ENCODE measurements at places on chromosomes 6 and 20.
A peak's percentile ranks its signal among the peaks of the same experiment; 100 is the strongest.

- DNase-seq: no peak
Observed at GRCh38 chr6:170417881-170418280, 111.3 kb downstream of the FAM120B start.

GRCh38 chr20:36825385-36826104, 50.4 kb upstream of the TLDC2 start:
- DNase-seq: no peak

DNA sequence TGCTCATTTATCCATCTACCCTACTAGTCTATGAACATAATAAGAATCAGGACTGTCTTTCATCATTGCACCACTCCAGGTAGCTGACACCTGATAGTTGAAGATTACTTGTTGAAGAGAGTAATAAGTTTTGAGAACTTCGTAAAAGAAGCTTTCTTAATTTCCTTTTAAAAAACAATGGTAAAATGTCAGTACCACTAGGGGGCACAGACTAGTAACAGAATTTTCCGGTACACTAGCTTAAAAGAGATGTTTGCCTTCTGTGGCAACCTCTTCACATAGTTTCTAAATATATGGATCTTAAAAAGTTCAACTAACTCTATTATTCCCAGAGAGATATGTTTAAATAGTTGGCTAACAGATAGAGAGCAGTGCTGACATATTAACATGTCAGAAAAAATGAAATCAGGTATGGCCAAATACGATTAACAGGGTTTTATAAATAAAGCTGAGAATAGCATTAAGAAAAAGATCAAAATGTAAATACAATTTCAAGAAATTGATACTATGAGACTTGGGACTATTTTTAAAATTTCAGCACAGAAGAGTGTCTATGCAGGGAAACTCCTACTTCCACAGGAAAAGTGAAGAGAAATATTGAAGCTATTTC, 5.4 kb upstream of the KCNQ5 start:
- DNase-seq: peak; percentile 38

DNA sequence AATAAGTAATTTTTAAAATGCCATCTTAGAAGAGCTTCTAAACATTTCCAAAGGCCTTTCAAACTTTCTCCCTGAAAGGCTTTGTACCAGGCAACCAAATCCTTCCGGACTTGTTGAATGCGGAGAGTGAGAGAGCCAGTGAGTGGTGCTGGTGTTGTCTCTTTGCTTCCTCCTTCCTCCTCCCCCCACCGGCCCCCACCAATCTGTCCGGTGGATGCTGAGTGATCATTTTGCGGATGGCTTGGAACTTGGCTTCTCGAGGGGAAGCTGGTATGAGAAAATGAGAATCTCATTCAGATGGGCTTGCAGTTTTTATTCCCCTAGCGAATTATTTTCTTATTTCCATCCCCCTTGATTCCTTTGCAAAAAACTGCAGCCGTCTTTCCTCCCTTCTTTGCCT, 97.3 kb downstream of the ANKRD60 start:
- DNase-seq: no peak

DNA sequence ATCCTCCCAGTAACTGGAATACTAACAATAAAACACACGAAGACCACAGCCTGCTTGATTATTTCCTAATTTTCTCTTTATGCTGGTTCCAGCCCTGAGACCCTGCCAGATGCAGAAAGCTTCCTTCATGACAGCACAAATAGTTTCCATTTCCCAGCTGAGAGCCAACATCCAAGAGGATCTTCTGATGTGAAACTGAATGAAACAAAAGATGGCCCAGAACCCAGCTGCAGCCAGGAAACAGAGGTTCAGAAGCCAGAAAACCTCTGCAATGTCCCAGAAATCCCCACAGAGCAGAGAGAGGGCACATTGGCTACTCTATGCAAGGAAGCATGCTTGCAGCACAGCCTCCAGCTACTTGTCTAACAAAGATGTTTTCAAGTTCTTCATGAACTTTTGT, 61.8 kb upstream of the PLEKHG1 start:
- DNase-seq: no peak

- DNase-seq: no peak
Observed at GRCh38 chr20:709991-710779, 34.6 kb upstream of the SCRT2 start.

- no peak for DNase-seq
Observed at GRCh38 chr20:50918403-50918802, 12.8 kb downstream of the ADNP start.

DNA sequence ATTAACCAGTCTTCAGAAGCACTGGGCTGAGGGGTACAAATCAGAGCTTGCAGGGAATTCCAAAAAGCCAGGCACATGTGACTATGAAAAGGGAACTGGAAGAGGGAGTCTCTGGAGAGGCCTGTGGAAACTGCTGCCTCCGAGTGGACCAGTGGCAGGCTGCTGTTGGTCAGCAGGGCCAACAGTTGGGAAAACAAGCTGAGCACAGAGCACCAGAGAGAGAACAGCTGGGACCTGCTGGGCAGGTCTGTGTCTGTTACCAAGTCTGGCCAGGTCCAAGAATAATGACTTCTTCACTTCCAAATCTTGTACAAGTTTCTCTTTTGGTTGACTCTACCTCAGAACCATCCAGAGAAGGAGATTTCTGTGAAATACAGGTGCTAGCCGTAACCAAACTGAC, 81.4 kb downstream of the LIN28B start:
- no peak for DNase-seq

DNA sequence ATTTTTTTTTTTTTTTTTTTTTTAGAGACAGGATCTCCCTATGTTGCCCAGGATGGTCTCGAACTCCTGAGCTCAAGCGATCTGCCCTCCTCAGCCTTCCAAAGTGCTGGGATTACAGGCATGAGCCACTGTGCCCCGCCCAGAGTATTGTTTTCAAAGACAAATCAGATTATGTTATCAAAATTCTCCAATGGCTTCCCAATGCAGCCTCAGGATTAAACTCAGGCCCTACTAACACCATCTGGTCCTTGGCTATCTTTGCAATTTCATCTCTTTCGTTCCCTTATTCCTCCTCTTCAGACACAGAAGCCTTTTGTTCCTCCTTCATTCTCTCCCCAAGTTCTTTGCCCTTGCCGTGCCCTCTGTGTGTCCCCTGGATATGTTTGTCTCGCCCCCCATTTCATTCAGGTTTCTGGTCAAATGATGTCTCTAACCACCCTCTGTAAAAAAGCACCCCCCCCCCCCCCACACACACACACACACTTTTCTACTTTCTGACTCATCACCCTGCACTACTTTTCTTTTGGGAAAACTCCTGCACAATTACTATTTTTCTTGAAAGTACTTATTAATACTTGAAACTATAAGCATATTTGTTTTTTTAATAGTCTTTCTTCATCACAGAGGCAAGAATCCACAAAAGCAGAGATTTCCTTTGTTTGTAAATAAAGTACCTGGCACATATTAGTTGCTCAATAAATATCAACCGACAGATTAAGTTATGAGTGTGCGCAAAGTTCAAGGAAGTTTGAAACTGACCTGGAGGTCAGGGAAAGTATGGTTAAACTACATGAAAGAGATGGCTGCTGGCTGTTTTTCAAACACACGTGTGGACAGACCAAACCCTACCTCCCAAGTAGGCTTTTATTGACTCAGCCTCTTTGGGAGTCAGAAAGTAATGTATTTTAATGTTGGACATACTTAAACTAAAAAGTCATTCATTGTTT, 16.7 kb downstream of the BTN1A1 start:
- DNase-seq: no peak

GRCh38 chr6:90315986-90316385, 19.3 kb upstream of the BACH2 start:
- no peak for DNase-seq

GRCh38 chr6:154230393-154230792, 126.2 kb downstream of the IPCEF1 start:
- no peak for DNase-seq

- DNase-seq: no peak
Observed at GRCh38 chr6:25354078-25354932, 75.1 kb downstream of the CARMIL1 start.

DNA sequence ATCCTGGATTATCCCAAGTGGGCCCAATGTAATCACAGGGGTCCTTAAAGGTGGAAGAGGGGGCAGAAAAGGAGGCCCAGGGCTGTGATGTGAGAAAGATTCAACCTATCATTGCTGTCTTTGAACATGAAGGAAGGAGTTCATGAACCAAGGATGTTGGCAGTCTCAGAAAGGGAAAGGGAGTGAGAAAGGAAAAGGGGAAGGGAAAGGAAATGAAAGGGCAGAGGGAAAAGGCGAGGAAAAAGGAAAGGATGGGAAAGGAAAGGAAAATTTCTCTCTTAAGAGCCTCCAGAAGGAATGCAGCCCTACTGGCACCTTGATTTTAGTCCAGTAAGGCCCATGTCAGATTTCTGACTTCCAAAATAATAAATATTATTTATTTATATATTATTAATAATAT, 687.8 kb downstream of the COL12A1 start:
- no peak for DNase-seq

GRCh38 chr6:10312445-10312844, 102.4 kb downstream of the TFAP2A start:
- DNase-seq: no peak

GRCh38 chr20:64119301-64119680, 11.9 kb upstream of the NPBWR2 start:
- DNase-seq: no peak
